ENCODE measurements at places on chromosomes 5 and 9. TPM values are rescaled to one million over a fixed set of nuclear protein-coding genes. Genes with fewer than 3 reads are reported as not detected.

CCL21 gene
- polyA plus RNA-seq, result not detected

PRUNE2 gene
- polyA plus RNA-seq, result 9.7 TPM

TMEM232 gene
- polyA plus RNA-seq, result 7.4 TPM

PRR16 gene
- 1.7 TPM for polyA plus RNA-seq

KIF12 gene
- polyA plus RNA-seq, result 0.14 TPM

RNF14 gene
- 82.1 TPM for polyA plus RNA-seq

SLC6A18 gene
- not detected for polyA plus RNA-seq

GARNL3 gene
- 43.8 TPM for polyA plus RNA-seq

MAP1B gene
- 234 TPM for polyA plus RNA-seq

PCDHB6 gene
- polyA plus RNA-seq, result 1.6 TPM

SYNPO gene
- not detected for polyA plus RNA-seq

ESM1 gene
- not detected for polyA plus RNA-seq

IL5 gene
- not detected for polyA plus RNA-seq

MEGF10 gene
- 0.18 TPM for polyA plus RNA-seq

CD180 gene
- polyA plus RNA-seq, result not detected

C9orf50 gene
- not detected for polyA plus RNA-seq

CDH9 gene
- 1.7 TPM for polyA plus RNA-seq

TOR2A gene
- 54.1 TPM for polyA plus RNA-seq

ARL10 gene
- polyA plus RNA-seq, result 12.7 TPM

MCIDAS gene
- polyA plus RNA-seq, result not detected

ACTBL2 gene
- polyA plus RNA-seq, result not detected

PPP3R2 gene
- polyA plus RNA-seq, result not detected

GOLM1 gene
- polyA plus RNA-seq, result 76.8 TPM
